Activated T-helper 17 cell treated with anti-CD3 and anti-CD28 coated beads, Interleukin-2, amount 50 U/mL, for 72 hours (primary cell): ENCODE measurements at places on chromosomes 5 and 9.
A peak's percentile ranks its signal among the peaks of the same experiment; 100 is the strongest.

DNA sequence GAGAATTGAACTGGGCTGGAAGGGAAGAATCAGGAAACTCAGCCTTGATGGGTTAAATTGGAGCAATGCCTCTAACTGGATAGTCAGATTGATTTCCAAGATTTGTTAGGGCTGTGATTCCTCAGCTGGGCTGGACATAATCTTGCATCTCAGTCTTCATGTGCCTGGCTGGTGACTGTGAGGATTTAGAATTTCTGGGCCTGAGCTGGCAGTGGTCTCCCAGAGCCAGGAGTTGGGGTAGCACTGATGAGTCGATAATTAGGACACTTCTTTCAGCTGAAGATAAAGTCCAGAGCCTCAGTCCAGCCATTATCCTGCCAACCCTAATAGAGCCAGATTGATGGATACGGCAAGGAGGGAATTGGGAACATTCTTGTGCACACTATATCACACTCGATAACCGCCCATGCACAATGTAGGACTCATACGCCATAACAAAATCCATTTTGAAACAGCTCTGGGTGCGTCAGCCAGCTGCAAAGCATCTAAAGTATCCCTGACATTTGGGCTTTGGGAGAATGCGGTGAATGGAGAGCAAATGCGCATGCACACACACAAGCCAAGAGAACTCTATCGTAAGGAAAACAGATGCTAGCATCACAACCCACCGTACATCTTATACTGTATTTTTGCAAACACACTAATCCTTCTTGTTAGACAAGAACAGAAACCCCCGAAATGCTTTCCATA, 405.1 kb upstream of the KLF4 start:
- ATAC-seq, result no peak

GRCh38 chr5:35880156-35880555, 23.5 kb downstream of the IL7R start:
- no peak for ATAC-seq

DNA sequence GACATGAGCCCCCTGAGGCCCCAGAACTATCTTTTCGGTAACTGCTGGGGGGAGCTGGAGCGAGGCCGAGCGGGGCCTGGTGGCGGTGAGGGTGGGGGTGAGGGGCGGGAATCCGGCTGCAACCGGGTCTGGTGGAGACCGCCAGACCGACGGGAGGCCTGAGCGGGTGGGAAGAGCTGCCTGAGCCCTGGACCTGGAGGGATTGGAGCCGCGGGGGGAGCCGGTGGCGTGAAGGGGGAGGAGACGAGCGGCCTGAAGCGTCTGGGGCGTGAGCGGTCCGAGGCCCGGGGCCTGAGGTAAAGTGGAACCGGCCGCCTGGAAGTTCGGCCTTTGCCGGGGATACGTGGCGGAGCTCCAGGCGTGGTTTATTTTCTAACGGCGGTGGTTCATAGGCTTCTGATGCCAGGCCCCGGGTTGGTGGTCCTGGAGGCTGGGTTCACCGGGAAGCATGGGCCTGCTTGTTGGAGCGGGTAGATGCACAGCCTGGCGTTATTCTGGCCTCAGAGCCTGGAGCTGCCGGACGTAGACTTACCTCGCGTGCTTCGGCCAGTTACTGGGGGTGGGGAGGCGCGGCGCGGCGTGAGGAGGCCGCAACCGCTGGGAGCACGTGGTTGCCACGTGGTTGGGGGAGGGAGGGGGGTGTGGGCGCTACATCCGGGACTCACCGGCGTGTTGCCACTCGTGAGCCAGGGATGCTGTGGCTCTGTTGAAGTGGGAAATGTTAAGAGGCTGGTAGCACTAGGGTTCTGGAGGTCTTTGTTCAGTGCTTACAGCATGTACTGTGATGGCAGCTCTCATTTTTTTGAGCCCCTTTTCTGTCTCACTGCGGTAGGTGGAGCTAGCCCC, 544 bp downstream of the NPM1 start:
- ATAC-seq, result peak; percentile 47

DNA sequence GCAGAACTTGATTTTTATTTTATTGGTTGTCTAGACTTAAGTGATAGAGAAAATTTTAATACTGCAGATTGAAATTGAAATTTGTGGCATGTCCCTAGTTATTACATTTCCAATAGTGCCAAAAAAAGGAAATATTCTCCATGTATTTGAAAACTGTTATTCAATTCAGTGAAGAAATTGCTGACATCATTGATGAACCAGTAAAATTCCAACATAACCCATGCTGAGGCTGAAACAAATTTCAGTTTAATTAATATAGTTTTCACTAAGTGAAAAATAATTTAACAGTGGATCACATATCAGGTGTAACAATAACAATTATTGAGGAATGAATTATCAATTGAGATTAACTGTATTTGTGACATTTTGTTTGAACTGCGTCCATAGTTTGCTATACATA, 38.7 kb downstream of the LURAP1L start:
- ATAC-seq, result no peak

- ATAC-seq, result no peak
Measured at GRCh38 chr5:175162036-175162435, 281.9 kb downstream of the DRD1 start.

DNA sequence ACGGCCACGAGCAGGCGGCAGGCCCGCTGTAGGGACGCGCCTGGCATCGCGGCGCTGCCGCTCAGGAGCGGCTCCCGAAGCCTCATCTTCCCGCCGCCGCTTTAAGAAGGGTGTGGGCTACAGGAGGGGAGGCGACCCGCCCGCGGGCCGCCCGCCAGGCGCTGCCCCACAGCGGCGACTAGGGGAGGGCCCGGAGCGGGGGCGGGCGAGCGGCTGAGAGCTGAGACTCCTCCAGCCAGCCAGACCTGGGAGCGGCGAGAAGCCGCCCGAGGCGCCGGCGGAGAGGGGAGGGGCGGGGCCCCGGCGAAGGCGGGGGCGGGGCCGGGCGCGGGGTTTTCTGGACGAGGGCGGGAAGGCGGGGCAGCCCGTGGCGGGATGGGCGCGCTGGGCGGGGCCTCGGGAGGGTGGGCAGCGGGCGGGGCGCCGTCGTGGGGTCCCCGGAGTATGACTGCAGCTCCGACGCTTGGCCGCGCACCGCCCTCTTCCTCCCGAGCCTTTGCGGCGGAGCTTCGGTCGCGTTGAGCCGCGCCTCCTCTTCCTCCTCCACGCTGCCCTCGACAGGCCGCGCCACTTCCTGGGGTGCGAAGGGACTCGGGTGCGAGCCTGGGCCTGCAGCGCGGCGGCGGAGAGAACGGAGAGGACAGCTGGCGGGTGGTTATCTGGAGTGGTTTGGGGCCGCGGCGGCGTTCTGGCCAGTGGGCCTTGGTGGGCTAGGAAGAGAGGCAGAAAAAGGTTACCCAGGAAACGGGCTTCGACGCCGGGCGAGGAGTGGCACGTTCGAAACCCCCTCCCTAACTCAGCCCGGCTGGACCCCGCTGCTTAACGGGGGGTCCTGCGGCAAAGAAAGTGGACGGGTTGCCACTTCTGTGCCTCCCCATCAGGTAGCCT, at the start of gene B4GALT1:
Gene B4GALT1 (minus strand): TSS at position 253 of the 888 bp plus-strand sequence. CDS start 167 bp downstream, at position 86.
- peak; percentile 78 for ATAC-seq

GRCh38 chr5:89930591-89931392, 478.8 kb downstream of the CETN3 start:
- ATAC-seq, result no peak

- peak; percentile 99 for ATAC-seq
Measured at GRCh38 chr9:122477346-122477745, 380 bp downstream of the OR1J1 start.
